Cardiac fibroblast (primary cell): ENCODE measurements at places on chromosomes 5 and 9.
A peak's percentile ranks its signal among the peaks of the same experiment; 100 is the strongest.

DNA sequence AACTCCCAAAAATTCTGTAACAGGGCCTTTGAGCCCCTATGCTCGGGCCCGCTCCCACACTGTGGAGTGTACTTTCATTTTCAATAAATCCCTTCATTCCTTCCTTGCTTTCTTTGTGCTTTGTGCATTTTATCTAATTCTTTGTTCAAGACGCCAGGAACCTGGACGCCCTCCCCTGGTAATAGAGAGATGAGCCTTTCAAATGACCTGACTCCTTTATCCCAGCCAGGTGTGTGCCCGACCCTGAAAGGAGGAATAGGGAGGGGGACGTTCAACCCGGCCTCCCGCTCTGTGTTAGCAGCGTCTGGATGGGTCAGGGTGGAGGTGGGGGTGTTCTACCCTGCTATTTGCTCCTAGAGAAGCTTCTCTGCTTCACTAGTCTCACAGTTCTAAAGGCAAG, 53.9 kb downstream of the FXN start:
- no peak for DNase-seq

DNA sequence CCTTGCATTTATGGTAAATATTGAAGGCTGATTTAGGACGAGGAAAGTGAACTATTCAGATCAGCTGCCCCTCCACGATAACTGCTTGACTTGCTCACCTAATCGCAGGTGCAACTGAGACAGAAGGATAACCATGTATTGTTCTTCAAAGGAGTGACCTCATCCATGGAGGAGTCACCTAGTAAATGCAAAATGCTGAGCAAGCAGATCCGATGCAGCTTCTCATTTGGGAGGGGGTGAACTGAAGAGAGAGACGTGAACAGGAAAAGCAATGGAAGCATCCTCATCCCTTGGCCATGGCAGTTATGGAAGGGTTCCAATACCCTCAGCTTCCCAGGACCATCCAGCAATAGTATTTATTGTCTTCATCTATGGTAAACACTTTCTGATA, 47.5 kb downstream of the RASGRF2 start:
- DNase-seq, result no peak

DNA sequence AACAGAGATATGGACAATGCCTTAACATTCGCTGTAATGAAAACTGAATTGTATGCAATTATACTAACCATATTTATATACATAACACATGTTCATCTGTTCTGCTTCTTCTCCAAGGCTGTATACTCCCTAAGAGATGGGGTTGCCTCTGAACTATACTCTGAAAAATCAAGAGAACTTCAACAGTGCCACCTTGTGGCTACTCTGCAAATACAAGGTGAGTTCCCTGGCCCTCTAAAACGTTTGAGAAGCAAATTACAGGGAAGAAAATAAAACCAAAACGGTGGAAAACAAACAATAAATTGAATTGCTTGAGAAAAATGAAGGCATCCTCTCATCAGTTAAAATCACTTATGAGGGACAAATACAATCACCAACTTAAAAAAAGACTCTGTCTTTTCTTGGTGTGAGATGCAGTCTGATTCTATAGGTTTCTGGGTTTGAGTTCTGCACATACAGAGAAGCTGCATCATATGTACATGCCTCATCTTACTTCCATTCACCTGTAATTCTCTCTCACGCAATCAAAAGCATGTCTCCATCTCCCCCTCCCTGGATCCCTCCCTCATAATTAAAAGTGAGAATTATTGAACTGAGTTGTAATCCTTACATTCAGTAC, 98.6 kb downstream of the FBXW11 start:
- DNase-seq, result peak; percentile 82

GRCh38 chr5:148781766-148782165, 44.6 kb upstream of the ADRB2 start:
- DNase-seq, result no peak

DNA sequence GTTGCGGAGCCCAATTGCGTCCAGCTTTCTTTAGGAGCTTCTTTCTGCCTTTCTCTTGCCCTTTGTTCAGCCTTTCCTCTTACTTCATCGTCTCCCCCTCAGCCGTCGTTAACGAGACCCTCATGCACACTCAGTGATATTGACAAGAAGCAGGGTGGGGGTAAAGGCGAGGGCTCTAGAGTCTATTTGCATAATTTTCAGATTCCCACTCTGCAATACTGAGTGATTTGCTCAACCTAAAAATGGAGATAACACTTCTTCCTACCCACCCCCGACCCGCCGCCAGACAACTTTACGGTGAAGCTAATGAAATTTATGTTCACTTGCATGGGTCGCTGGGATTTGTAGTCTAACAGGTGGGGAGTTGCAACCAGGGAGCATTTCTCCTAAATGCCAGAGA, 1.3 kb upstream of the TBC1D2 start:
- no peak for DNase-seq

GRCh38 chr9:94153905-94154304, 69.6 kb downstream of the PTPDC1 start:
- DNase-seq, result no peak

DNA sequence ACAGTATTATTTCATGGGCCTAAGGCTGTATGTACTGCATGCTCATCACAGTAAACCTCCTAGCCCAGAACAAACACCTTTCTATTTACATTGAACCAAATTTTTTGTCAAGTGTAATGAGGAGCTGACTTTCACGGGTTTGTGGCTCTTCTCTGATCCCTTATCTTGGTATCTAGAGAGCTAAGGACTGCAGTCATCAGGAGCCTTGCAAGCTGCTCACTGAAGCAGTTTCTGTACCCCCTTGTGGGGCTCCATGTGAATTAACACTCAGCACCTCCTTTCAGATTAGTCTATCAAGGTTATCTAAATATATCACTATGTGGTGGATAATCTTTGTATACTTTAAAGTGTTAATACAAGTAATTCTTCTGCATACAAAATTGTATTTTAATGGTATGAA, 108.2 kb downstream of the AUH start:
- DNase-seq, result no peak

DNA sequence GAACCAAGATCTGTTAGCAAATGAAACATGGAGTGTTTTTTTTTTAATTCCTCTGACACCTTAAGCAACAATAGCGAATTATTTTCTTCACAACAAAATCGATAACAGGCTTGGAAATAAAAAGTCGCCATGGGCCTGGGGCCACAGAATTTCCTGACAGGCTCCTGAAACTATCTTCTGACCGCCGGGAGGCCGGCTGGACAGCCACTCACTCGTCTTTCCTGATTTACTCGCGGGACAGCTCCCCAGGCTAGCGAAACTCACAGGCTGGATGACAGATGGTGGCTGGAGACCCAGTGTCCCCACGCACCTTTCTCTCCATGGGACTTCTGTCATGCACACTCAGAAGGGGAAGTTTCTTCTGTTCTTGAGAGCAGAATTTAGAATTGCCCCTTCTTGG, 143.3 kb upstream of the IRX2 start:
- DNase-seq, result no peak

GRCh38 chr9:92895812-92896436, 18.1 kb upstream of the ZNF484 start:
- no peak for DNase-seq

- no peak for DNase-seq
Measured at GRCh38 chr5:154375329-154376008, 70.3 kb upstream of the SAP30L start.

GRCh38 chr5:180126716-180127681, 55.4 kb upstream of the RNF130 start:
- DNase-seq, result peak; percentile 19

- no peak for DNase-seq
Measured at GRCh38 chr5:172642926-172643871, 2.1 kb downstream of the NEURL1B start.

DNA sequence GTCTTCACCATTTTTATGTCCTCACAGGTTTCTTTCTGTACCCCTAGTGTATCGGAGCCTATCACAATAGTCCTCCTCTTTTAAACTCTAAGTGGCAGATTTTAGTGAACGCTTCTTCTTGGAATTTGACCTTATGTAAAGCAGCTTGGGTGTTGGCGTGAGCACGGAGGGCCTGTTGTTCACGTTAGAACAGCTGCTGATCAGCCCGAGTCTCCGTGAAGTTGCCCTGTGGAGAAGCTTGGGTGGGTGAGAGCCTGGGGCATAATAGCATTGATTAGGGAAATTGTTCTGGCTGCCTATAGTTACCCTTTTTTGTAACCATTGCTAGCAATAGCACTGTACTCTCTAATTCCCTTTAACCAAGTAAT, 167.0 kb upstream of the OTULINL start:
- DNase-seq, result no peak

- DNase-seq, result no peak
Measured at GRCh38 chr5:158881091-158881880, 218.4 kb downstream of the EBF1 start.

- no peak for DNase-seq
Measured at GRCh38 chr5:6439588-6440550, 8.8 kb upstream of the UBE2QL1 start.

DNA sequence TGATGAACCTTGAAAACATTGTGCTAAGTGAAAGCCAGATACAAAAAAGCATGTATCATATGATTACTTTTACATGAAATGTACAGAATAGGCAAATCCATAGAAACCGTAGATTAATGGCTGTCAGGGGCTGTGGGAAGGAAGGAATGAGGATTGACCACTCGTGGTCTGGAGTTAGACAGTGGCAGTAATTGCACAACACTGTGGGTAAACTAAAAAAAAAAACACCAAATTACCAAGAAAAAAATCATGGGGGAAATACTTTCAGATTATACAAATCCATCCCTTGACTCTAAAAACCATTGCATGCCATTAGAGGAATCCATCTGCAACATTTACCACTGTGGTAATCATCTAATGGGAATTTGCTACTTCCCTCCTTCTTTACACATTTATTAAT, 140.0 kb downstream of the SIL1 start:
- peak; percentile 46 for DNase-seq

DNA sequence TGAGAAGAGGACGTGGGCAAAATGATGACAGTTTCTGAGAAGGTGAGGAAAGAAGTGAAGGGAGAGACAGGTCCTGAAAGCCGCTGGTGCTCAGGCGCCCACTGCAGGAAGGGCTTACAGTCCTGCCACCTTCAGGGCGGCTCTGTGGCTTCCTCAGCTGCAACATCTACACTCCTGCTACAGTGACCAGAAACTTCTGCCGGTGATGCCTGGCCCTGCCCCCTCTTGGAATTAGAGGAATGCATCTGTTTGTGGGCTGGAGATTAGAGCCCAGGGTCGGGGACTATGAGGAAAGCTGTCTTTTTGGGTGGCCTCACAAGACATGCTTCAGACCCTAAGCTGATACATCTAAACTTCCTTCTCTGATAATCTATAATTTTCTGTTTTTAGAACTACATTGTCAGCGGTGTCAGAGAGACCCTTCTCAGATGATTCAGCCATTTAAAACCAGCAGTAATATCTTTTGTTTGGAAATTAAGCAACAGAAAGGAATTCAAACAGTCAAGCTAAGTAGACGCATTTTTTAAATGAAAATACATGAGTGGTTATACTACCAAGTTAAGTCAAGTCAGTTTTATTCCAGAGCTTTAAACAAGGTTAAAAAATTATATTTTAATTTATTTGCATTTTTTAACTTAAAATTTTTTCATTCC, 30.4 kb downstream of the PRDM6 start:
- peak; percentile 32 for DNase-seq

GRCh38 chr9:94799578-94800264, 73.2 kb downstream of the AOPEP start:
- DNase-seq, result peak; percentile 76

DNA sequence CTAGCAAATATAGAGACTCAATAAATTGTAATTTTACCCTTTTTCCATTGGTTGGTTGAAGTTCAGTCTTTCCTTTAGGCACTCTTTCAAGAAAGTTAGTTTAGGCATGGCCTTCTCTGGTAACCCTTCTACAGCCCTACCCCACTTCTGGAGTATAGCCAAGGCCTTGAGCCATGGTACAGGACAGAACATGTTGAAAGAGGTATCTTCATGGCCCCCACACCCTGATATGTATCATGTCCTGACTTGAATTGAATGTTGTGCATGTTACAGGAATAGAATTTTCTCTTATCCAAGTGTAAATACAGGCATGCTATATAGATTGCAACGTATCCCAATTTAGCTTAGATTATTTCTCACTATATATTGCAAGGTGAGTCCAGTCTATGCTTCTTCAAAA, 175.6 kb downstream of the CD180 start:
- no peak for DNase-seq

- DNase-seq, result no peak
Measured at GRCh38 chr9:129506892-129507291, 114.0 kb downstream of the C9orf50 start.

DNA sequence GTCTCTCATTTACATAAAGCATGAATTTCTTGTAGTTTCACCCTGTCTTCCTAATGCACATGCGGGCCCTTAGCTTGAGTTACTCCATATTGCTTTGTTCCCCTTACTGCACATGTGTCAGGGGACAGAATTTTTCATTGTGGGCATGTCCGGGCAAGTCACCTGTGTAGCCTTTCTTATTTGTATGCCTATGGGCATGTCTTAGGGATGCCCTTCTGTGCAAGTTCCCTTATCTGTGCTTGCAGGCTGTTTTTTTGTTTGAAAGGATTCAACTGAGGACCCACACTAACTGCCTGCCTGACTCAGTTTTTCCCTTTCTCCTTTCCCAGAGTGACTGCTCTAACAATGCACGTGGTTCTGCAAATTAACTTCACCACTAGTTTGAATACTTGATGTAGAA, 161.7 kb downstream of the YTHDC2 start:
- DNase-seq, result no peak

GRCh38 chr5:132658381-132659302, 669 bp downstream of the IL13 start:
- DNase-seq, result no peak

DNA sequence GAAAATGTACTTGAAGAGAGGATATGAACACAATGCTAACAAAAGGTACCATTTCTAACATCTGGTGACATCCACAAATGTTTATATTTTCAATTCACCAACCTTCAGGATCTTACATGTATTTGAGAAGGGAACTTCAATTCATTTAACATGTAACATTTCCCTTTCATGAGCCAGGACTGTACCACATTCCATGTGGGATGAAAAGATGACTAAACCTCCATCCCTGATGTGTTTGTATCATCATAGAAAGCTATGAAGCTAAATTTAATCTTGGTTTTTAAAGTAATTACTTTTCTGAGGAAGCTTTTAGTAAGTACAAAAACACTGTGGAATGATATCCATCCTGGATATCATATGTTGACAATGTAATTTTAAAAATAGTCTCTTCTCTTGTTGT, 78.2 kb upstream of the GNA14 start:
- DNase-seq, result no peak

GRCh38 chr9:107484117-107484723, 5.3 kb downstream of the KLF4 start:
- peak; percentile 90 for DNase-seq

GRCh38 chr5:142621227-142621626, 64.7 kb downstream of the FGF1 start:
- peak; percentile 89 for DNase-seq

DNA sequence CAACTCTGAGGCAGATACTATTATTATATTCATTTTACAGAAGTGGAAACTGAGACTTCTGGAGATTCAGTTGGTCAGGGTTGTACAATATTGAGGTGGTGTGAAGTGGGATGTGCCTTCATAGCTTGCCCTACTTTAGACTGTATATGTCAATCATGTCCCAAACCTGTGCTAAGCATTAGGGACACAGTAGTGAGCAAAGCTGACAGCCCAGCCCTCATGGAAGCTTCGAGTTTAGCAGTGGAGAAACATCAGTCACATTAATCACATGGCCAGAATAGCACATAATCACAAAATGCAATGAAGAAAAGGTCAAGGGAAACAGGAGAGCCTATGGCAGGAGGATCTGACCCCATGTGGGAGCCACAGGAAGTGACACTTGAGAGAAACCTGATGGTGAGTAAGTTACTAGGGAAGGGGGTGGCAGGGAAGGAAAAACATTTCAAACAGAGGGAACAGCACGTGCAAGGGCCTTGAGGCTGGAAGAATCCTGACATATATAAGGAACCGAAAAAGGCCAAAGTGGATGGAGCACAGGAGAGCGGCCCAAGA, 20.5 kb upstream of the RALGPS1 start:
- DNase-seq, result no peak
